Stimulated activated CD4-positive, alpha-beta T cell treated with anti-CD3 and anti-CD28 coated beads, Interleukin-15, amount 100 ng/mL, for 48 hours (primary cell): ENCODE measurements at places on chromosomes 2 and 18.

DNA sequence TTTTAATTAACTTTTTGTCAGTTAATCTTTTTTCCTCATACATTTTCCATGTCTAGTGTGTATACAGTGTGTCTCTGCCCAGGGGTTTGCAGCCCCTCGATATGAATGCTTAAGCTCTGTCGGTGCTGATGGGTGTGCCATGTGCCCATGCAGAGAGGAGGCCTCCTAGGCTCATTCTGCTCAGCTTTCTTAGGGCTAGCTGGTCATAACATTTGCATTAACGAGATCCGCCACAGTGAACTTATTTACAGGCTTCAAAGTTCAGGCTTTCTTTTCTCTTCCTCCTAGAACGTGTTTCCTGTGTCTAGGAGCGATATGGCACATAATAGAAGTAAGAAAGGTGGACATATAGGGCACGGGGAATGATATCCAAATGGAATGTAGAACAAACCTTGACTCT is 783.3 kb downstream of the PLCL1 start:
- DNase-seq, result no peak

DNA sequence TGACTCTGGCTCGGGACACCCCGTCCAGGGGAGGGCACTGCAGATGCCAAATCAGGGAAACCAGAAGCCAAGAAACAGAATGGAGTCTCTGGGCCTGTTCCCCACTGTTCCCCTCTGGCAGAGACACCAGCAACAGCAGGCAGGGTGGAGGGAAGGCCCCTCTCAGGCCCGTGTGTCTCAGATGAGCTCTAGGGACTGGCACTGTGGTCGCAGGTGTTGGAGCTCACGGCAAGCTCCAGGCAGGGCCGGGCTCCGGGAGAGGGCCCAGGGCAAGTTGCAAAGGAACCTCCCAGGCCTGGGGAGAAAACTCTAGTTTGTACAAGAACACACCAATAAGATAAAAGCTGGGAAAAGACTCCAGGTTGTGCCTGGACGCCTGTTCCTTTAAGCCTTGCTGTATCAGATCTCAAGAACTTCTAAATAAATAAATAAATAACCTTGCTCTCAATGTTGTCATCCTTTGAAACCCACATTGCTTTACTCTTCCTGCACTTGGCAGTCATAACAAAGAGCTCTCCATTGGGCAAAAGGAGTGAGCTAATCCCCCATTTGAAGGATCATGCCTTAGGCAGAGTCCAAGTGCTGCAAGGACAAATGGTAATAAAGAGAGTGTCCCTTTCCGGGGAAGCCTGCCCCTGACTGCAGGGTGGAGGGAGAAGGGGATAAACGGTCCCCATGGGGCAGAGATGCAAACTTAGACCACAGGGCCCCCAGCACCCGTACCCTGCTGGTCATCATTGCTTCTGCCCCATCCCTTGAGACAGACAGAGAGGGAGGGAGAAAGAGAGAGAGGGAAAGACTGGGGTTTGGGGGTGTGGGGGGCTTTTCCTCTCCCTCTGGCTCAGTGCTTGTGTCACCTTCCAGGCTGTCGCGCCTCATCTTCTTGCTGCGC is 33.3 kb downstream of the CNGA3 start:
- no peak for DNase-seq

- no peak for DNase-seq
These were observed 171.0 kb downstream of the MIB1 start for GRCh38 chr18:21911551-21911950.

GRCh38 chr2:108614043-108614545 is 79.8 kb downstream of the LIMS1 start:
- no peak for DNase-seq

DNA sequence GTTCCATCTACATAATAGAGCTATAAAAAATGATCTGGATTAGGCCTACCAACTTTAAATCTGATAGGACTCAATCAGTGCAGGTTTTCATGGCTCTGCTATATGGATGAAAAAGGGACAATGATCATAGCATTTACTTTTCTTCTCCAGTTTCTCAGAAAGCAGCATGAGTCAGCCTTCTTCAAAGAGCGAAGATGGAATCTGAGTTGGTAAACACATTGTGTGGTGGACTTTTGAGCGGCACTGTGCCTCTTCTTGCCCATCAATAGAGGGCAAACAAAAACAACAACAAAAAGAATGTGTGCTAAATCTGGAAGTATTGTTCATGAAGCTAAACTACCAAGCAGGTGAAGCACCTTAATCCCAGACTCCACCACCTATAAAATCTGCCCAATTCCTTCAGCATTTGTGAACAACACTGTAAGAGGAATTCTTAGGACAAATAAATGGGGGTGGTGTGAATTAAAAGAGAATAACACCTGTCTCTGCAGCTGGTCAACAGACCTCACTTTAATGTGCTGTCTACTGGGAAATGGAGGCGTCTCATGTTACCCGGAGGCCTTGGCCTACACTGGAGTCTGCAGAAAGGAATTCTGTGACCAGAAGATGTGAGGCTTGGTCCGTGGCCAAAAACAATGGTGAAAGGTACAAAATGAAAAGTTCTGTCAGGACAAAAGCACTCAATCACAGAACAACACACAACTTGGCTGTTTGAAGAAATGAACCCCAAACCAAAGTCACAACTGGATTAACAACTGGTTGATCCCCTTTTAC is 609.0 kb downstream of the IRS1 start:
- no peak for DNase-seq
